ENCODE measurements at places on chromosomes 16 and 17.

DNA sequence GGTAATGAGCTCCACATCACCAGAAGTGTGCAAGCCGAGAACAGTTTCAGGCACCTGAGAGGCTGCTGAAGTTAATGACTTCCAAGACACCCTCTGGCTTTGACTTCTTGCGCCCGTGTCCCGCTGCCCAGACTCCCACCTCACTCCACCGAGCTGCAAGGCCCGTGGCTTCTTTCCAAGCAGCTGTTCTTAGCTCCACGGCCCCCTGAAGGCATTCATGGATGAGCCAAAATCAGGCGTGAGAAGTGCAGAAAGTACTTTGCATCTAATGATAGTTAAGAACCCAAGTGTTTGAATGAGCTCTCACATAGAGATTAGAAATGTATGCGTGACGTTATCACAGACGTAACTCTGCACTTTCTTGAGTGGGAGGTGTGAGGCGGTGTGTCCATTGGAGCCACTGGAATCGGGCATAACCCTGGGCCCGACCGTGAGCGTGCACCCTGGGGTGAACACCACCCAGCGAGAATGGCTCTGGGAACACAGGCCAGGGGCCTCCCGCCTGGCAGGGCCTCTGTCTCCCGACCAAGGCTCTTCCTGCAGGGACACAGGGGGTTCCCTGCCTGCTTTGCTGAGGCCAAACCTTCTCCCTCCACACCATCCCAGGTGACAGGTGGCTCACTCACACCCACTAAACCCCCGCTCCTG, 11.0 kb downstream of the NPTX1 start:
- no peak for DNase-seq

- DNase-seq: no peak
Measured at GRCh38 chr16:63703612-63704011, 1418.3 kb downstream of the CDH11 start.

DNA sequence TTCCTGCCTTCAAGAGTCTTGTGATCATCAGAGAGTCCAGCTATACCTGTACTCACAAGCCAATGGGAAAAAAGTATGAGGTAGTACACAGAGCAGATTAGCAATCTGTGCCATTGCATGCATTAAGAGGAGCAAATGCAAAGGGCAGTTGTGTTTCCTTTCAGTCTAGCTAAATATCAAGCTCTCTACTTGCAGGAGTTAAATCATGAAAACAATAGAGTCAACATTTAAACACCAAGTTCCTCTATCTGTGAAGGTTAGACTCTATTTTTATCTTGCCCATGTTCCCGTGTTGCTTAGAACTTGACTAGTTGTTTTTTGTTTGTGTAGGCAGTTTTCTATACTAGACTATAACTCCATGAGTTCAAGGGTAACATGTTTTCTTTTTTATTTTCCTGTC, 4.7 kb upstream of the FAM20A start:
- no peak for DNase-seq

DNA sequence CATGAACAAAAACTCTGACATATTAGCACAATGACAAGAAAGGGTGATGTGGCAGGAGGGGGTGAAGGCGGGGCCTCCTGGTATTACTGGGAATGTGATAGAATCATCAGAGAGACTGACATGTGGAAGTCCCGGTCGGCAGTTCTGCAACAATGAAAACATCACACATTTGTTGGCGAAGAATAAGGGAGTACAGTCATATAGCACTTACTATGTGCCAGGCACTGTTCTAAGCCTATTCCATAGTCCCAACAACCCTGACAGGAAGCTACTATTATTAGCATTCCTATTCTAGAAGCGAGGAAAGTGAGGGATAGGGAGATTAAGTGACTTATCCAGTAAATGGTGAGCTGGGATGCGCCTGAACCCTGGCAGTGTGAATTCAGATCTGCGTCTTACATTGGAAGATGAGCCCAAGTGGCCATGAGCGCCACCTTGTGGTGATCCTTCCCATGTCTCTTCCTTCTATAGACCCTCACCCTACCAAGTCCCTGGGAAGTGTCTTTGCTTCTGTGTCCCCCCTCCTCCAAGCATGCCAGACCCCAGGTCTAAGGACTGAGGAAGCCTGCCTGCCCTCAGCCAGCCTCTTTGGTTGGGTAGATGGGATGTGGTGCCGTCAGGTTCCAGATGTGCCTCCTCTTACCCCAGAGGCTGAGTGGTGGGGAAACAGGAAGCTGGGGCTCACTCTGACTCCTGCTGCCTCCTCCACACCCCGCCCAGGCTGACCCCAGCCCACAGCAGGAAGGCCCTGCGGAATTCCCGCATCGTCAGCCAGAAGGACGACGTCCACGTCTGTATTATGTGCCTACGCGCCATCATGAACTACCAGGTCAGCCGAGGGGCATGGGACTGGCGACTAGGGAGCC, 14.0 kb downstream of the FMNL1 start:
- DNase-seq: no peak

DNA sequence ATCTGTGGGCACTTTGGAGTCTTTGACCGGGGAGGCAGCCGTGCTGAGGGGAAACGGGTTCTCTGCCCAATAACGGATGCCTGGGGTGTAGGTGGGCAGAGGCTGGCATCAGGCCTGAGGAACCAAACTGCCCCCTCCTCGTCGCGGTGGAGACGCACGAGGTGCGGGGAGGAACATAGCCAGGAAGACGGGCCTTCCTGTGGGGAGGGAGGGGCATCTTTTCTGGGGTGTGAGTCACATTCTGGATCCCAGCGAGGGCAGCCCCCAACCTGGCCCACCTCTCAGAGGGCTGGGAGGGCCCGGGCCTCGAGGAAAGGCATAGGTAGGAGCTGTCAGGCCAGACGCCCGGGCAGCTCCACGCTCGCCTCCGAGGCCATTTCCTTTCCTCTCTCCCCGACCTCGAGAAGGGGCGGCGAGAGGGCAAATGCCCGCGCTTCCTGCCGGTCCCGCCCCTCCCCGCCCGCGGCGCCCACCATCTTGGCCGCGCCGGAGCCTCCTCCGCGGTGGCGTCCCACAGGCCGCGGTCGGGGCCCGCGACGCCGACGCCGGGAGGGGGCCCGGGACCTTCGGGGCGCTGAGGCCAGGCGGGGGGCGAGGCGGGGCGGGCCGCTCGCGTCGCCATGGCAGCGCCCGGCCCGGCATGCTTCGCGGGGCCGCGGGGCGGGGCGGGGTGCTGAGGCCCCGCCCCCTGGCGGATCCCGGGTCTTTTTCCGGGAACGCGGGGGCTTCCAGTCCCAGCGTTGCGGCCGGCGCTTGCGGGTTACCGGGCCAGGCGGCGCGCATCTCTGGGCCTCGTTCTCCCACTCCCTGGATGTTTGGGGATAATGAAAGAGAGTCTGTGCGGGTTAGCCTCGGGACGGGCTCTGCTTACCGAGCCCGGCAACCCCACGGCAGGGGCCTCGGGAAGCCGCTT, 13.2 kb downstream of the RAI1 start:
- DNase-seq: no peak

DNA sequence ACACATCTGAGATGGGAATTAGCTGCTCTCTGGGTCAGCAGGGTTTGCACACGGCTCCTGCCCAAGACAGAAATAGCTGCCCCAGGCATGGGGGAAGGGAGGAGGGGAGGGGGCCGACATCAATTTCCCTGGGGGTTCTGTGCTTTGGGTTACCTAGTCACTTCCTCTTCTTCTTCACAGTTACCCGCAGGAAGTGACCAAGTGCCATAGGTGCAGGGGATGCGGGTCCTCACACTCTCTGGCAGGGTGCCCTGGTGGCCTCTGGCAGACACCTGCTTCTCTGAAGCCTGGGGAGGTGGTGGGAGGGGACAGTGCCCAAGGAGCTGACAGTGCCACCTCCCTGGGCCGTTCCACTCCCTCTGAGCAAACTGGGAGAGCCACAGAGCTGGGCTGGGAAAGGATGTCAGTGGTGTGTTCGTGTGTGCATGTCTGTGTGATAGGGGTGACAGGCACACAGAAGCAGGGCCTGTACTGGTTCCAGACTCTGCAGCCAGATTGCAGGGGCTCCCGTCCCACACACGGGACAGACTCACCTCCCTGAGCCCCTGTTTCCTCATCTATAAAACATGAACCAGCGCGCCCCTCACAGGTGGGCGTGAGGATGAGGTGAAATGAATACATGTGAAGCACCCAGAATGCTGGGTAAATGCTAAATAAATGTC, 18.2 kb downstream of the SCN4A start:
- DNase-seq: no peak

- no peak for DNase-seq
Measured at GRCh38 chr16:58126451-58126961, 2.7 kb downstream of the CFAP20 start.

- no peak for DNase-seq
Measured at GRCh38 chr16:83356266-83356665, 451.5 kb upstream of the HSBP1 start.

- no peak for DNase-seq
Measured at GRCh38 chr17:19262650-19263631, 25.8 kb downstream of the EPN2 start.

Data from mesenteric fat pad (tissue), 1 donor.